ENCODE measurements at places on chromosomes 5 and 9. TPM values are rescaled to one million over a fixed set of nuclear protein-coding genes. Genes with fewer than 3 reads are reported as not detected.

The TPPP gene
- total RNA-seq = 0.04 TPM

GRCh38 chr9:20016611-20017010 lies 227.8 kb upstream of the SLC24A2 start:
- H3K27ac ChIP-seq = no peak overlapping the region
- no peak for DNase-seq
- no peak overlapping the region for H3K4me3 ChIP-seq
- H3K27me3 ChIP-seq = no peaks in the 10 kb centered on the region

- no peak overlapping the region for H3K27ac ChIP-seq
- H3K4me3 ChIP-seq = no peak overlapping the region
- H3K27me3 ChIP-seq = peaks cover 3% of the 10 kb centered on the region
- no peaks in the 10 kb centered on the region for H3K36me3 ChIP-seq
- no peaks in the 10 kb centered on the region for H3K4me1 ChIP-seq
Measured at GRCh38 chr5:74100268-74100665, 474.3 kb downstream of the ARHGEF28 start.

GRCh38 chr9:29659736-29660135 lies 2086.5 kb upstream of the C9orf72 start:
- no peaks in the 10 kb centered on the region for H3K36me3 ChIP-seq
- no peaks in the 10 kb centered on the region for H3K27me3 ChIP-seq
- H3K27ac ChIP-seq = no peak overlapping the region
- no peaks in the 10 kb centered on the region for H3K4me1 ChIP-seq

- H3K4me3 ChIP-seq = no peak overlapping the region
- H3K27ac ChIP-seq = no peak overlapping the region
- no peak for DNase-seq
- no peaks in the 10 kb centered on the region for H3K36me3 ChIP-seq
- peaks cover 4% of the 10 kb centered on the region for H3K4me1 ChIP-seq
Measured at GRCh38 chr9:16864649-16865434, 5.6 kb downstream of the BNC2 start.

The TAF1L gene
- not detected for total RNA-seq
